ENCODE measurements at places on chromosomes 6 and 20.

- no peak for DNase-seq
Observed at GRCh38 chr6:161792851-161793493, 519.1 kb upstream of the AGPAT4 start.

GRCh38 chr20:47666304-47666703, 119.0 kb downstream of the SULF2 start:
- no peak for DNase-seq

- DNase-seq = no peak
Observed at GRCh38 chr20:19913927-19914614, 103.1 kb upstream of the NAA20 start.

- DNase-seq = no peak
Observed at GRCh38 chr20:61694682-61695081, 371.0 kb downstream of the TAF4 start.

GRCh38 chr20:4817230-4817671, 95.5 kb downstream of the PRND start:
- DNase-seq = peak; percentile 9

GRCh38 chr20:9255171-9255570, 186.3 kb downstream of the PLCB4 start:
- DNase-seq = peak; percentile 59

DNA sequence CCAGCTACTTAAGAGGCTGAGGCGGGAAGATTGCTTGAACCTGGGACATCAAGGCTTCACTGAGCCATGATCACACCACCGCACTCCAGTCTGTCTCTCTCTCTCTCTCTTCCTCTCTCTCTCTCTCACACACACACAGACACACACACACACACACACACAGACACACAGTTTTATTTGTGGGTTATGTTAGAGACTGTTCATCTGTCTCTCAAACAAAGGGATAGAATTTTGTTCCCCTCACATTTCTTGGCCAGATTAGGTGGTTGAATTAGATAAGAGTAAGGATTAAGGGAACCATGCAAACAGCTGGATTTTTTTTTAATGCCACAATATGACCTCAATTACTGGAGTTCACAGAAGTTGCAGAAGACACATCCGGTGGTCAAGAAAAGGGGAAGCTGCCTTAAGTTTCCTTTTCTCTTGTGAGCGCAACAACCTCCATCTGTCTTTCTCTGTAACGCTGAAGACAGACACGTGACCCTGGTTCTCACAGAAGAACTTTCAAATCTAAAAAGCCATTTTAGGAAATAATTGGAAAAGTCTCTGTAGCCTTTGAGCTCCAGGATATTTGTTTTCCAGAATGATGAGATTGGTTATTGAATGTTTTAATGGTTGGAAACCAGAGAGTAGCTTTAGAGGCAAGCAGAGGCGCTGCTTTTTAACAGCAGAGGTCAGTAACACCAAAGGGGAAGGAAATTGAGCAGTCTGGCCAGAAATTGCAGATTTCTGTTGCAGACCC, 32.9 kb upstream of the LGSN start:
- peak; percentile 3 for DNase-seq

GRCh38 chr6:82362878-82363427, 664 bp upstream of the TPBG start:
- DNase-seq = peak; percentile 26

DNA sequence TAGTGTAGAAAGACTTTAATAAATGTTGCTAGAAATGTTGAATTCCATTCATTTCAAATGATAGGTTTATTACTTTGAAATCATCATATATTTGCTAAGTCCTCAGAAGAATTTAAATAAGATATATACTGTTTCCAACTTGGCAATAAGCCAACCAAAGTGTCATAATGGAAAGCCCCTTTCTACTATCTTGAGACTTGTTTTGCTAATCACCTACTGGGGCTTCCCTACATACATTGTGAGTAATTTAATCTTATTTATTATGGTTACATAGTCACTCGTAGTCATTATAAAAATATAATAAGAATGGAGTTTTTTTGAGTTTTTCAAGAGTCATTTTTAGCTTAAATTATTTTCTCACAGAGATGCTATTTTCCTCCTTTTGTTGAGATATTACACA, 20.7 kb downstream of the COL19A1 start:
- no peak for DNase-seq

- peak; percentile 23 for DNase-seq
Observed at GRCh38 chr20:32034581-32035425, 17.2 kb upstream of the HCK start.

DNA sequence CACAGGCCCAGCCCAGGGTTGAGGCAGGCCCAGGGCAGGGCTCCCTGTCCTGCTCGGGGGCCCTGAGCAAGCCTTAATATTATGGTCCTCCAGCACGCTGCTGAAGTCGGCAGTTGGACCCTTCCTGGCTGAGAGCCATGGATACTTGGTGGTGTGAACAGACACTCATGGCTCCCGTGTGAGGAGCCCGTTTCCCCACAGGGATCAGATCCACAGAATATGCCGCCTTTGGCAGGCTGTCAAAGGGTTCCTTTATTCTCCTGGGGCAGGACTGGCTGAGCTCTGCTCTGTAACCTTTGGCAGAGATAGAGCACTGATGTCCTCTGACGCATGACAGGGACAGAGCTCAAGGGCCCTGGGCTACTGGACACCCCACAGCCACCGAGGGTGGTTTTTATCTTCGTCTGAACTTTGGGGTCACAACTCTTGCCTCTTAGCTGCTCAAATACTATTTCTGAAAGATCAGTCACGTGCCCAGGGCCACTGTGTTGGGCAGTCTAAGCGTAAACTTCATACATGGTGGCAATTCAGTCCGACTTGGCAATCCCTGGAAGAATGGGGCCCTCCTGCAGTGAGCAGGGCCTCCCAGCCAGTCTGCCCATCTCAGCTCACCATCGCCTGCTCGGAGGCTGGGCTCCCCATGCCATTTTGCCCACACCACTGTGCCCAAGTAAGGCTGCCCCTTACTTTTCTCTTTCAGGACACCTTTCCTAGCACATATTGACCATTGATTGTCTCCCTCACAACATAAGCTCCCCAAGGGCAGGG, 49.1 kb downstream of the TTI1 start:
- no peak for DNase-seq

- DNase-seq = no peak
Observed at GRCh38 chr6:105211831-105212230, 32.0 kb upstream of the POPDC3 start.

- DNase-seq = peak; percentile 51
Observed at GRCh38 chr6:147507162-147508041, 1.1 kb upstream of the SAMD5 start.

DNA sequence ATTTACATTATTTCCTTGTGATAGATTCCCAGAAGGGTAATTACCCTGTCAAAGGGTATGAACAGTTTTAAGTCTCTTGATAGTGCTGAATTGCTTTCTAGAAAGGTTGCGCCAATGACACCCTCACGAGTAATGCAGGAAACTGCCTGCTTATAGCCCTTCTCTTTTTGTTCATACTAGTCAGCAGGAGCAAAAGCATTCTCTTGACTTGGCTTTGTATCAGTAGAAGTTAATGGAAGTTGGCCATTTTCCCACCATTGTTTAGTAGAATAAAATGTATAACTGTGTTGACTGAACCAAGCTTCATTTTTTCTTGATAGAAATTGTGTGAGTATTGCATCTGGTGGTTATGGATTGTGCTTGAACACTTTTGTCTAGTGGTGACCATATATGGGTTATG, 100.1 kb downstream of the FARS2 start:
- DNase-seq = no peak

DNA sequence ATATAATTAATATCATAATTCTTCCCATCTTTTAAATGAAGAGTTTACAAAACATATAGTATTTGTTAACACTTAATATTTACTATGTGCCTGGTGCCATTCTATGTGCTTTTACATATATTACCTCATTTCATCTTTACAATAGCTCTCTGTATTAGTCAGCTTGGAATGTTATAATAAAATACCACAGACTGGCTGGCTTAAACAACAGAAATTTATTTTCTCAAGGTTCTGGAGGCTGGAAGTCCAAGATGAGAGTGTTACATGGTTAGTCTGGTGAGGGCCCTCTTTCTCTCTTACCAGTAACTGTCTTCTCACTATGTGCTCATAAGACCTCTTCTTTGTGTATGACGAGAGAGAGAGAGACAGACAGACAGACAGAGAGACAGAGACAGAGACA, 110.2 kb downstream of the NKAIN2 start:
- DNase-seq = no peak

DNA sequence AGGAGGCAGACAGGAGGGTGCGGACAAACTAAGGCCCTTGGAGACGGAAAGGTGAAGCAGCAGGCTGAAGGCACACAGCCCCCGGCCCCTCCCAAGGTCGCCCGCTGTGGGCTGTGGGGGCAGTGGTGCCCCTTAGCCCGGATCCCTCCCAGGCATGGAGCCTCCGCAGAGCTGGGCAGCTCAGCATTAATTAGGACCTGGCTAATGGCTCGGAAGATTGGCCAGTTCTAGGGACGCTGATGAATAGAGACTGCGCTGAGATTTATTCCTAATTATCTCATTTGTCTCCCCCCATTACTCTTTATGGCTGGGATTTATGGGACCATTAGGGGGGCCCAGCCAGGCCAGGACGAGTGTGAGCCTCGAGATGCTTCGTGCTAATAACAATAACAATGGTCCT, 20.4 kb downstream of the MDFI start:
- DNase-seq = no peak

DNA sequence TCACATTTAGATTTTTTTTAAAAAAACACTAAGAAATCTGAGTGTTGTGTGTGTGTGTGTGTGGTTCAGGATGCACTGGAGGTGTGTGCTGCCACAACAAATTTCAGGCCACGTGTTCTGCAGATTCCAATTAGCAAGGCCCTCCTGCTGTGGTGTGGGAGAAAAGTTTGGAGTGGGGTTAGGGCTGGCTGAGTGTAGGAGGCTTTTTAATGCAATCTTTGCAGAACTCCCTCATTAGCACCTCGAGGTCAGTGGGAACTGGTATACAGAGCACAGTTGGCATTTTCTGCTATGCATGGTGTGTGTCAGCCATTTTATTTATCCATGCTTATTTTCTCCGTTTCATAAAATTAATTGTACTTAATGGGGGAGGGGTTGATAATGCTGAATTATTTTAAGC, 187.6 kb downstream of the SOX4 start:
- DNase-seq = no peak

DNA sequence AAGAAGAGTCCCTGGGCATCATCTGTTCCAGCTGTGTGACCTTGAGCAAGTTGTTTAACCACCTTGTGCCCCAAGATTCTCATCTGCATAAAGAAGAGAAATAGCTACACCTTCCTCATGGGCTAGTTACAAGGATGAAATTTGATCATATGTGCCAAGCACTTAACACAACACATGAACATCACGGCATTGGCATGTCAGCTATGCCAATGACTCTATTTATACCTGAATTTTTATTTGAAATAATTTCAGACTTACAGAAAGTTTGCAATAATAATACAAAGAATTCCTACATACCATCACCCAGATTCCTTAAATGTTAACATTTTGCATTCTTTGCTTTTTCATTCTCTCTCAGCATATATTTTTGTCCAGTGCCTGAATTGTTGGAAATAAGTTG, 21.0 kb upstream of the TCF15 start:
- no peak for DNase-seq

DNA sequence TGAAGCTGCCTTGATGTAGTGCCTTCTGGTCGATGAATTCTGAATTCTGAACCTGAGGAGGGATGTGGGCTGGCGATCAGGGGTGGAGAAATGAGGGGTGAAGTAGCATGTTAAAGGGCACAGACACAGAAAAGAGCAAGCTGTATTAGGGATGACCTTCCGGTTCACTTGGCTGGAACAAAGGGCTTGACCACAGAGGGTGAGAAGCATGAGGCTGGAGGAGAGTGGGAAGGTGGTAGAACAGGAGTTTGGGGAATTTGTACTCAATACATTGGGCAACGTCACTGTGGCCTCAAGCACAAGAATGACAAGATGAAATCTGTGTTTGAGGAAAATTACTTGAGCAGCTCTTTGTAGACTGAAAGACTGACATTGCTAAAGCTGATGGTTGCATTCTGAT, 155.8 kb downstream of the SOBP start:
- DNase-seq = no peak

- DNase-seq = no peak
Observed at GRCh38 chr6:43285832-43286231, 12.2 kb upstream of the SLC22A7 start.

DNA sequence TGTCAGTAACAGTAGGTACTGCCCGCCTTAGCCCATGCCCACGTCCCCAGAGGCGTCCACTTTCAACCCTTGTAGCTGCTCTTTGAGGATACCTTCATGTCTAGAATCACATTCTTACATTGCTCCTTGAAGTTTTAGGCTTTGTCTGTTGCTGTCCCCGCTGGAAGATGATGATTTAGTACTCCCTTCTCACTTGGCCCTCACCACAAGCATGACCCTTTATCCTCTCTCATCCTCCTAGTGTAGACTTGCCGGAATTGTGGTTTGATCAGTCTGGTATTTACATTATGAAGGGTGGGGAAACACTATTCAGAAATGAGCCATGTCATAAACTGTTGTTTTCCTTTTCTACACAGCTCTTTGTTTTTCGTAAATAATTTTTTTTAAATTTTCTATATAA, 87.4 kb downstream of the ARID1B start:
- DNase-seq = no peak

DNA sequence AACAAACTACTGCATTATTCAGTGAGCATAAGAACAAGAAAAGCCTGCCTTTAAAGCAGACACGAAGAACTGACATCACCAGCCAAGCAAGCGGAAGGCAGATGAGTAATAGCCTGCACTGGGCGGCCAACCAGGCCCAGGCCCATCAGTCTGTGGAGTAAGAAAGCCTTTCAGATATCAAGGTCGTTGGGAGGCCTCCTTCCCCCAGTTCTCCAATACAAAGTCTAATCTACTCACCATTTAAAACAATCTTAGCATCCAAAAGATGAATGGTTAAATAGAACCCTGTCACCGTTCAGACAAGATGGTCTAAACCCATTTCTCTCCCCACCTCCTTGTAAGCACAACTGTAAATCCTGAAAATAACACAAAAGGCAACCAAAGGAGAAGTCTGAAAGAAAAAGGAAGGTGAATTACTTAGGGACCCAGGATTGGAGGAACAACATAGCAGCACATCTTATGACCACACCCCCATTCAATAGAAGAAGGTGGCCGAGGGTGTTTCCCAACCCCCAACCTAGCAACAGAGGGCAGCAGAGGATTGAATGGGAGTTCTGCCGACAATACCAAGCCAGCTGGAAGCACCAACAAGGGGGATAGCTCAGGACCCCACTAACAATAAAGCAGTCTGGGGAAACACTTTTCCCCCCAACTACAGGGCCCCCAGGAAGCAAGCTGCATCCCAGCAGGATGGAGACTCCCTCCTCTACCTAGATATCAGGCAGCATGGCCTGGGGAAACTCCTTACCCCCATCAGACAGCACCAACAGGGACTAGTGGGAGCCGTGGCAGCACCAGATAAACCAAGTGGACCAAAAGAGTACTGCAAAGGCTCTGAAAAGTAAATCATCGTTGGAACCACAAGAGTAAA, 67.9 kb downstream of the ZHX3 start:
- peak; percentile 63 for DNase-seq

DNA sequence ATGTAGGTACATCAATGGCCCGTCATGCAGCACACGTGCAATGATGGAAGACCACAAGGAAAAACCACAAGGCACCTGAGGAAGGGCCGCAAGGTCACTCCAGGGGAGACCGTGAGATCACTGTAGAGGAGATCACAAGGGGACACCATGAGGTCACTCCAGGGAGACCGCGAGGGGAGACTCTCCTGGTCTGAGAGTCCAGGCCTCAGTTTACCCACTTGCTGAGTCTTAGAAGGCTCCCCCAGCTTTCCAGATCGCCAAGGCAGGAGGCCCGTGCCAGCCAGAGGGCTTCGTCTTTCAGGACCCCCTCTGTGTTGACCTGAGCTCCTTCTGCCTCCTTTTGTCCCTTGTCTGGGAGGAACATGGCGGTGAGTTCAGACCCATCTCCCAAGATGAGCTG, 232.2 kb downstream of the ERMARD start:
- no peak for DNase-seq

Measured in NCI-H82 (cell line).